ENCODE measurements at places on chromosomes 11 and 22. TPM values are rescaled to one million over a fixed set of nuclear protein-coding genes. Genes with fewer than 3 reads are reported as not detected.

DNA sequence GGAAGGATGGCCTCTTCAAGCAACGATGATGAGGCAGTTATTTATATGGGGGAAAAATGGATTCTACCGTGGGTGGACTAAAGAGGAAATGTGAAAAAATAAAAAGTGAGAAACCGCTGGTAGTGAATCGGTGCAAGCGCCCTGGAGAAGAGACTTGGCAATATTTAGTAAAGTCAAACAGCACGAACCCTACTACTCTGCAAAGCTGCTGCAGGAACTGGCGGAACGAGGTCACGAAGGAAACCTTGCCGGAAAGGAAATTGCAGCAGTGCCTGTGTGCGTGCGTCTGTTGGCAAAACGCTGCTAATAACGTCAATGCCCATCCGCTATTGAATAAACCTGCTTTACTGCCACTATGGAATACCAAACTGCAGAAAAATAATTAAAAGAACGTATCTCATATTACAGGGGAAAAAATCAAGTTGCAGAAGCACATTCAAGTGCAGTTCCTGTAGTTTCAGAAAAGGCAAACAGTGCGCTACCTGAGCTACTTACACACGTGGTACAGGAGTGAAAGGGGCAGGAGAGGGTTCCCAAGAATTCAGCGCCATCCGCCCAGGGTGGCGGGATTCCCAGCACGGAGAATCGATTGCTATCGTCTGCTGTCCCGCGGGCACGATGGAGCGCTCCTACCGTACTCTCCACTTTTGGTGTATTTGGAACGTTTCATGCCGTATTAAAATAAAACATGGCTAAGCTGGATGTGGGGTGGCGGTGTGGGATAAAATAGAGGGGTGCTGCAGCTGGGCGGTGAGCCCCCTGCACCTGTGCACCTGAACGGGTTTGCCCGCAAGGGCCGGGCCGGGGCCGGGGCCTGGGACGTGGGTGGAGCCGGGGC is 585 bp upstream of the NADSYN1 start:
- peak; percentile 34 for DNase-seq

Gene OR5J2
- not detected for total RNA-seq

- no peak for DNase-seq
Observed at GRCh38 chr11:108402241-108402640, 65.1 kb downstream of the C11orf65 start.

GRCh38 chr11:123363556-123363955 is 66.5 kb upstream of the GRAMD1B start:
- DNase-seq = no peak

DNA sequence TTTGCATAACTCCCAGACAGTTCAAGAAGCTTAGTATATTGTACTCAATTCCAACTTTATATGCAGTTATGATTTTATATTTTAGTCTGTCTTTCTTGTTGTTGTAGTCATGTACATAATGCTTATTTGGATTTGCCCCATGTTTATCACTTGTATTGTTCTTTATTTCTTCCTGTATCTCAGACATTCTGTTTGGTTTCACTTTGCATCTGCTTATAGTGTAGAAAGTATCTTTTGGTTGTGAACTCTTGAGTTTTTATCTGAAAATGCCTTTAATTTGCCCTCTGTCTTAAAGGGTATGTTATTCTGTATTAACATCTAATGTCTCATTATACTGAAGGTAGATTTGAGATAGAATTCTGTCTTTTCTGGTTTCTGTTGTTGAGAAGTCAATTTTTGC is 275.4 kb downstream of the DYNC2H1 start:
- DNase-seq = no peak

Gene SAA1
- total RNA-seq = 1.6 TPM

Gene UVRAG
- 17.3 TPM for total RNA-seq

- DNase-seq = no peak
Observed at GRCh38 chr11:74418509-74418895, 20.3 kb upstream of the PGM2L1 start.

Gene GLYATL2
- not detected for total RNA-seq

GRCh38 chr22:34761111-34761510 is 304.8 kb upstream of the ISX start:
- DNase-seq = no peak

Gene TENM4
- 0.38 TPM for total RNA-seq

DNA sequence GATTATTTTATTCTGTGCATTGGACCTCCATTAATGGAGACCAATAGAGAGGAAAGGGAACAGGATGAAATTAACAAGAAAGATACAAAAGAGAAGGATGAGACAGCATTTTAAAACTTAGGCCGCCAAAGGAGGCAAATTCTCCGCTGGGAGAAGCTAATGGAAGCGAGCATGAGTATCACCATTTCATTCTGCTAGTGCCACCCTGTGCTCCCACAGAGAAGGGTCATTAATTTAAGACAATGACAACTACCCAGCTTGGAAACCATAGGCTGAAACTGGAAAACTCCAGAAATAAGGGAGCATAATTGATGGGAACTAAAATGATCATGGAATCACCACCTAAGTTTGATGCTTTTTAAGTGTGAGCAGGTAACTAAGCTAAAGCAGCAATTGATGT is 69.2 kb downstream of the SLC36A4 start:
- no peak for DNase-seq

DNA sequence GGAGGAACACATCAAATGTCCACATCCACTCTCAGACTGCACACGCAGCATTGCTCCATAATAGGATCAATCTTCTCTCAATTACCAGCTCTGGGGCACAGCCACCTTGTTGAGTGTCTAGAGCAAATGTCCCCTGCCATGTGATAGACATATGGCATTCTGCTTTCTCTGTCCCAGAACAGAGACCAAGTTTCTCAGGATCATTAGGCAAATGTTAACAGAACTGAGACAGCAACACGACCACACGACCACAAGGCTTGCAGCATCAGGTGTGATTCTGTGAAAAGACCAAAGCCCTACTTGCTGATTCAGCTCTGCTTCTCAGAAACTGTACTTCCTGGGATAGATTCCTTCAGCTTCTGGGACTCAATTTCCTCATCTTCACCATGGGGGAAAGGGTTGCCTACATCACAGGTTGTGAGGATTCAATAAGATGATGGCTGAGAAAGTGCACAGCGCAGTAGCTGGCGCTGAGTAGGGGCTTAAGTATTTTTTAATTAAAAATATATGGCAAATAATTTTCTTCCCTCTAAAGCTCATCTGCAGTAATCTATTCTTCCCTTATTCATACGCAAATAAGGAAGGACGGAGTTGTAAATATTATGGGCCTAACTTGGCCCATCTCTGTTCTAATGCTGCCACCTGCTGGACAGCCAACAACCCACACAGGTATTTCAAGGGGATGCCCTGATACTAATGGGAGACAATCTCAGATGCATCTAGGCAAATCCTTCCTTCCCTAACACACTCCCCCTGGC is 54.3 kb upstream of the USP47 start:
- peak; percentile 76 for DNase-seq

- no peak for DNase-seq
Observed at GRCh38 chr11:9060700-9061111, 30.7 kb downstream of the SCUBE2 start.

GRCh38 chr11:96162816-96163499 is 180.0 kb downstream of the MAML2 start:
- peak; percentile 67 for DNase-seq

Gene HIC2
- total RNA-seq = 1.2 TPM

Gene ACTN3
- total RNA-seq = not detected

DNA sequence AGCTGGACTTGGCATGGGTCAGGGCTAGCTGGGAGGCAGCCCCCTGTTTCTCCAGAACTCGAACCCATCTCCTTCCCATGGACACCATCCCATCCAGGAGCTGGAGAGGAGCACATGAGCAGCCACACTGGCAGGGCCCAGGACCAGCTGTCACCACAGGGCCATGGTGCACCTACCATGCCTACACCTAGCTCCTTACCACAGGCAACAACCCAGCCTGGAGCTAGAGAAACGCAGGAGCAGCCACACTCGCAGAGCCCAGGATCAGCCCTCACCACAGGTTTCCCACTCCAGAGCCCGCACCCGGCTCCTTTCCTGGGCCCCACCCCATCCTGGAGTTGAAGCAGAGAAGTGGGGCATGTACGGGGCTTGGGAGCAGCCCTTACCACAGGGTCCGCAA is 50.2 kb downstream of the GAB4 start:
- DNase-seq = no peak

DNA sequence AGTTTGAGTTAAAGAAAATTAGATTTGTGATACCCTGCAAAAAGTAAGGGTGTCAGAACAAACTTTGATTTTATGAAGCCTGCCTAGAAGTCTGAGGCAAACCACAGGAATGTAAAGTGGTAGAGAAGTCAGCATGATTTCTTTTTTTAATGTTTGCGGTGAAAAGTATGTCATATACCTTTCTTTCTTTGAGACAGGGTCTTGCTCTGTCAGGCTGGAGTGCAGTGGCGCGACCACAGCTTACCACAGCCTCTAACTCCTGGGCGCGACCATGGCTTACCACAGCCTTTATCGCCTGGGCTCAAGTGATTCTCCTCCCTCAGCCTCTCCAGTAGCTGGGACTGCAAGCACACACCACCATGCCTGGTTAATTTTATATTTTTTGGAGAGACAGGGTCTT is 4.7 kb downstream of the API5 start:
- no peak for DNase-seq

Gene FOSL1
- not detected for total RNA-seq

- no peak for DNase-seq
Observed at GRCh38 chr11:109383306-109383705, 38.7 kb upstream of the C11orf87 start.

DNA sequence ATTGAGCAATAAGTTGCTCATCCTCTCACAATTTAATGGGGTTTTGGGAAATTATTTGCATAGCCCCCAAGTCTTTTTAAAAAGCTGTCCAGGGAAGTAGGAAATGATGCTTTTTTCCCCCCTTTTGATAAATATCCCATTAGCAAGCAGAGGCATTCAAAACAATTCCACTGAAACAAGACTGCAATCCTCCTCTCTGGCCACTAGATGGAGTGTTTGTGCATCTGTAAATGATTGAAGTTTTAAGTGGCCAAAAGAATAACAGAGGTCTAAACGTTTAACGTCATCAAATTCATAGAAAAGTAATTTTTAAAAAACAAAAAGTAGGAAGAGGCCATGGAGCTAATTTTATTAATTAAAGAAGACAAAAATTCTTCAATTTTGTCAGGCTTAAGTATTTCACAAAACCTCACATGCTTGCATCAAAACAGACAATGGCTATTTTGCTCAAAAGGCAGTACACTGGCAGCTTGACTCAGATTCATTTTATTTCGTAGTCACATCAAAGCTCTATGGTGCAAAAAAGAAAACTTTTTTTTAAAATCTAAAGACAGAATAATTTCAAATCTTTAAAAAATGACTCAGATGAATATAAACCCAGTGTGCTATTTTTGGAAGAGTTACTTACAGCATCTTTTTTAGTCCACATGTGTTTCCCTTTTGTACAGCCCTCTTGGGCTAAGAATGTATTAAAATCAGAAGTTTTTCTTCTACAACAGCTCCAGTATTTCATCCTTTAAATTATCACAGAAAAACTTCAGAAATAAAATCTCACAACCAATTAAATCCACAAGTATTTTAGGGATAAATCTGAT is 17.8 kb downstream of the CHORDC1 start:
- DNase-seq = no peak

DNA sequence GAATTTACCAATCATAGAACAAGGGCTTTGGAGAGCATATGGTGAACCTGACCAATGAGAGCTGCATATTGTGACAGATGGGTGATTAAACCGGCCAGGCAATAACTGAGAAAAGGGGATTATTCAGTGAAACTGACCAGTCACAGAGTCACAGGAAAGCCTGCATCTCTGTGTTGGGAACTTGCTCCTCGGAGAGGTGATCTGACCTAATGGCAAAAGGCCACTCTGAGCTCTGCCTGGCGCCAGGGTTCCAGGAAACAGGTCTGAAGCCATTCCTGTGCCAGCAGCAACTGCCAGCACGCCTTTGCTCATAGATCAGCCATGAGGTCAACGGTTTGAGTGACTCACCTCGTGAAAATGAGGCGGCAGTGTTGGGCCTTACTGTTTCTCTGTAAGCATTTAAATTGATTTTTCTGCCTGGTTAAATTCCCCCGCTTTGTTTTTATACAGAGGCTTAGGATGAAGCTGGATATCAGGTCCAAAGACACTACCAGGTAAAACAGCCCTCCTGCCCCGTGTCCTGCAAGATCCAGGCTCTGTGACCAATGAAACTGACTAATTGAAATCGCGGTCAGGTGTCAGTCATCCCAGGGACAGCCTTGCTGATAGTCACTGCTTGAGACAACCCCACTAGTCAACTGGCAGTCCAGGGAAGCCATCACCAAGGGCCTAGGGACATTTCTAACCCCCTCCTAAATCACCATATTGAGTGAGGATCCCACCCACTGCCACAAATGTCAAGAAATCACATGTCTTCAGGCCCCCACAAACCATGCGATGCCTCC is 35.8 kb upstream of the MYOD1 start:
- no peak for DNase-seq

- DNase-seq = no peak
Observed at GRCh38 chr11:126304457-126305075, 706 bp downstream of the DCPS start.

DNA sequence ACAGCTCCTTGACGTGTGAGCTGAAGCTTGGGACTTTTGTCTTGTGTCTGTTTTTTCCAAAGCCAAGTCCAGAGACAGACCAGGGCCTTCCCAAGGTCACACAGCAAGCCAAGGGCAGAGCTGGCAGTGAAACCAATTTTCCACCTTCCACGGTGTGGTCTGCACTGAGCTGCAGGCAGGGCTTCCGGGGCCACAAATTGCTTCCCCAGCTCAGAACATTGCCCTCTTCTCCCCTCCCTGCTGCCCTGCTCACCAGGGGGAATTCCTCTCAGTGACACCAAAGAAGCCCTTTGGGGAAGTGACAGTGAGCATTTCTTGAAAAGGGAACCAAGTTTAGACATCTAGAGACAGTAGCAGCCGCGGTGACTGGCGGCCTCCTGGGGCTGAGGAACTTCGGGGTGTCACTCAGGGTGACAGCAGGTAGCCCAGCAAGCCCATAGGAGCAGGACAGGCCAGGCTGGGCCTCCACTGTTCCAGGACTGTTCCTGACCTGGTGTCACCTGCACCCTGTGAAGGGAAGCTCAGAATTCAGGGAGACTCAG is 9.2 kb downstream of the FXYD2 start:
- no peak for DNase-seq

DNA sequence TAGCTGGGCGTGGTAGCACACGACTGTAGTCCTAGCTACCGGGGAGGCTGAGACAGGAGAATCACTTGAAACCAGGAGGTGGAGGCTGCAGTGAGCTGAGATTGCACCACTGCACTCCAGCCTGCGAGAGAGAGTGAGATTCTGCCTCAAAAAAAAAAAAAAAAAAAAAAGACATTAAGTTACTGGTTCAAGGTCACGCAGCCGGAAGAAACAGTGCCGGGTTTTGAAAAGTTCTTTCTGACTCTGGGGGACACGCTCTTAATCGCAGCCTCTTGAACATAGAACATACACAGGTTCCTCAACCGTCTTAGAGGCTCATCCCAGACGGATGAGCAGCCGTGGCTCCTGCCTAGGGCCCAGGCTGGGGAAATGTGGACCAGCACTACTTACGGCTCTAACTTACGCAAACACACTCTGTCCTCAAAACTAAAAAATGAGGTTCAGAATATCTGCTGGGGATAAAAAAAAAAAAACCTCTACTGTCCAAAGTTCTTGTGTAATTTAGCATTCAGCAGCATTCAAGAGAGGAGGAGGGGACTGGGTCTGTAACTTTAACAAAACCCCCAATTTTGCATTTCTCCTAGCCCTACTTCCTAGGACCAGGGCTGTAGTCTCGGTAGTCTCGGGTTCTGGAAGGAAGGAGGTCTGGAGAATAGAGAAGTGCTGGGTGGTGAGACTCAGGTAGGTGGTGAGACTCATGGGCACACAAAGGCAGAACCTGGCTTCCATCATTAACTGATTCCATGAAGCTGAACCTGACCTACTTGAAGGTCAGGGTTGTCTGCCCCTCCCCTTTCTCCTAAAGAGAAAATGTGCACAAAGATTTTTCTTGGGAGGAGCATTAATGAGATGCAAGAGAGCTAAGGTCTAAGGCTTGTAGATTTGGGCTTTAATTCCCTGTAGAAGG is 6.0 kb downstream of the SPTBN2 start:
- no peak for DNase-seq

All from heart right ventricle (tissue), 16 donors.